CD4-positive, alpha-beta T cell treated with Interleukin-17A for 4 hours (primary cell): ENCODE measurements at places on chromosomes 1 and 21.

- peak; percentile 85 for DNase-seq
Observed at GRCh38 chr1:152459596-152460528, 45.8 kb upstream of the CRNN start.

GRCh38 chr1:208885650-208886049 is 641.5 kb upstream of the PLXNA2 start:
- DNase-seq: no peak

DNA sequence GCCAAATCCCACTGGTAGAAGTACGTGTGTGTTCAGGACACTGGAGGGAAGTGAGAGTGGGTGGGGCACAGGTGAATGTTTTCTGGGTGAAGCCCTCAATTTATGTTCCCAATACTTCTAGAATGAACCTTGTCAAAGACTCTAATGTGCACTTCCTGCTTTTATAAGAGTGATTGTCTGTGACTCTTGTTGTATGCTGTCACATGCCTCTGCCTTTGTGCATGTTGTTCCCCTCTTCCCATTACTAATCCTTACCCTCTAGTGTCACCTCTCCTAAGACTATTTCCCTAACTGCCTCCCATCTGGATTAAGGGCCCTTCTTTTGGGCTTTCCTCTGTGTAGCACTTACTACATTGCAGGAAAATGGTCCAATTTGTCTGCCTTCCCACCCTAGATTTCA is 2.5 kb upstream of the LINGO4 start:
- no peak for DNase-seq

DNA sequence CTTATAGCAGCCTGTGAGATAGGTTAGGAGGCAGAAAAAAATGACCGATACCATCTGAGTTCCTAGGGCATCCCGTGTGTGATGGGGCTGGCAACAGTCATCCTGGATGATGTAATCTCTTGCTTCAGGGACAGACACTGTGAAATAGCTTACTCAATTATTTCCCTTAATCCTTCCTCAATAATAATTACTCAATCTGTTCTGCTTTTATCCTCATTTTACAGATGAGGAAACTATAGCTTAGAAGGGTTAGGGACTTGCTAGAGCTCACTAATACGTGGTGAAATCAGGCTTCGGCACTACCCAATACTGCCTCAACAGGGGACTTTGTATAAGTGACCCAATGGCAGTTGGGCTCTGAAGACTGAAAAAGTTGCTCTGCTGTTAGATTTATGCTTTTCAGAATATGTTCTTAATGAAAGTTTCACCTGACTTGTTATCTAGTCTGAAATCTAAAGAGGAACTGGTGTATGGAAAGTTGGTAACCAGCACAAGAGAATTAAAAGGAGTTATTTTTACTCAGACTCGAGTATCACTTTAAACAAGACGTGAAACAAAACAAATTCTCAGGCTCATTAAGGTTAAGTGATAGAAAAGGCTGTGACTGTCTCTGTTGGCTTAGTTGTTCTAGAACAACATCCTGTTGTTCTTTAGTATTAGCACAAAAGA is 14.4 kb downstream of the CD55 start:
- DNase-seq: peak; percentile 23

DNA sequence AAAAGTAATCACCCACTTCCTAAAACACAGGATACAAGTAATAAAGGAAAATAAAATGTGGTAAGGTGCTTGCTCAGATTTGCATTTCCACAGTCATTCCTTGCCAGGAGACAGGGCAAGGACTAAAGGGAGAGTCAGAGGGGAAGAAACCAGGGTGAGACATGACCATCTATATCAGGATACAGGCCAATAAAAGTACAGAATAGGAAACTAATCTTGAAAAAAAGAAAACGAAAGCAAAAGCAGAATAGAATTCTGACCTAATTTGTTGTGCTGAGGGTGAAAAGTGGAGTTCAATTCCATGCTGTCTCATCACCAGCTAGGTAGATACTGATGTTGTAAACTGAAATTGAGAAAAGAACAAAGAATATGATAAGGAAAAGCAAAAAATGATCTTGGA is 27.3 kb downstream of the JMJD4 start:
- no peak for DNase-seq

DNA sequence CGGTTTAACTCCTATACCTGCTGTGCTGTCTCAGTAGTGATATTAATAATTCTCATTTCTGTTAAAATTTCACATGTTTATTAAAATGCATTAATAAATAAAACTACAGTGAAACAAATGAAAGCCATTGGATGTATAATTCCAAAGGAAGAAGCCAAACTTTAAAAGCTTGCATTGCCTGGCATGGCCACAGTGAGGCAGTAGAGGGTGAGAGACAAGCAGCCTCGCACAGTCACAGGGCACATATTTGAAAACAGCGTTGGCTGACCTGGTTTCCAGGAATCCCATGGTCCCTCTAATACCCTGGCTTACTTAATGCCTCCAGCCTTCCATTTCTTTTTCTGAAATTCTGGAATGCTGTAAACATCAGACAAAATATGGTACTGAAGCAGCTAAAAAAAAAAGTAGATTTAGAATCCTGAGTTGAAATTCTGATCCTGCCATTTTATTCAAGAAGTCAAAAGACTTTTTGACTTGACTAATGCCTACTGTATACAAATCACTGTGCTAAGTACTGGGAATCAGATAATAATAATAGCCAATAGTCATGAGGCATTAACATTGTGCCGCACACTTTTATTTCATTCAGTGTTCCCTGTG is 6.7 kb upstream of the RNASEL start:
- peak; percentile 76 for DNase-seq

- DNase-seq: no peak
Observed at GRCh38 chr1:2972879-2973575, 48.2 kb upstream of the ACTRT2 start.

DNA sequence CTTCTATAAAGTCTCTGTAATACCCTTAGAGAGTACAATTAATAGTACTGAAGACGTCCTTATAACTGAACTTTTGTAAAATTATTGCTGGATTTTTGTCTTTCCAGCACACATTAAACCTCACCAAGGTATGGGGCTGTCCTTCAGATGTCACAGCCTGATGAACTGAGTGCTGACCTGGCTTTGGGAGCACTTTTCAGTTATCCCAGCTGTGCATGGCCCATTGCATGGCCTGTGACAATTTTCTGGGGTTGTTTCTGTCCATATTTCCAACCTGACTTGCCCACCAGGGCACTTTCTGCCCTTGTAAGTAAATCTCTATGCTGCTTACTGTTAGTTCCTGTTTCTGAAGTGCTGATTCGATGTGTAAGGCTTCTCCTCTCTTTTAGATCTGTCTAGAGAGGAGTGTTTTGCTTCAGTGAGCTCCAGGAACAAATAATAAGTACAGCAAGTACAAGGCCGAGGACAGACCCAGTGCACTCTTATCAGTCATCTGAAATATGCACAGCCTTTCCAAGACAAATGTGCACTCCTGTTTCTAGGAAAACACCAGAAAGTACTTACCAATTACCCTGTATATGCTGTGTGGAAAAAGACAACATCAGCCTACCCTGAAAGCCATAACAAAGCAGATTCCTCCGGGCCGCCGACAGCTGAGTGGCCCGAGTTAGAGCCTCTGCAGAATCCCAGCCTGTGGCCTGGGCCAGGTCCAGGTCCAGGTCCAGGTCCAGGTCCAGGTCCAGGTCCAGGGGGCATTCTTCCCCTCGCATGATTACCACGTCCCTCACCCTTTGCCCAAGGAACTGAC is 121.7 kb downstream of the DHRS3 start:
- DNase-seq: no peak

DNA sequence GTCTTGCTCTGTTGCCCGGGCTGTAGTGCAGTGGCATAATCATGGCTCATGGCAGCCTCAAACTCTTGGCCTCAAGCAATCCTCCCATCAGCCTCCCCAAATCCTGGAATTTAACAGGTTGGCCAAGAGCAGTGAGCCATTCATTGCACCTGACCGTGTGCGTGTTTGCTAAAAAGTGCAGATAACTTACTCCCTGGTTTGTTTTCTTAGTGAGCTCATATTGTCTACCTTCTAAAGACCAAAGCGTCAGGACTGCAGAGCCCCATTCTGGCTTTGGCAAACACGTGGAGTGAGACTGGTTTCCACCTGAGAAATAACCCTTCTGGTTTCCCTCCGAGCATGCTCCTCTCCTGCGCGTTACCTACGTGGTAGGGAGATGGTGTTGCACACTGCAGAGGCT is 32.2 kb upstream of the CA6 start:
- no peak for DNase-seq
